ENCODE measurements at places on chromosomes 5 and 9.

DNA sequence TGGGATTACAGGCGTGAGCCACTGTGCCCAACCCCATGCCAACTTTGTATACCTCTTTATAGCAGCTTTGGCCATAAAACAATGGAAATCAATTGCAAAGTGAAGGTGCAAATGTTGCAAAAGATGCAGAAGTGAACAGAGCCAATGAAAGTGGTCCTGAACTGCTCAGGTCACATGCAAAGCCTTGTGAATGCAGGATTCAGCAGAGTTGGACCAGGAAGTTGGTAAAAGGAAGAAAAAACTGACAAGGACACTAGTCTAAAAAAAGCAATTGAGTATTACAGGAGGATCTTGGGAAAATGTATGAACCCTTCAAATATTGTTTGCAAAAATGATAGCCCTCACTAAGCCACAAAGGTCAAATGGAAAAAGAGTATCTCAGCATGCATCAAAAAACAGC, 4.5 kb upstream of the MAP3K1 start:
- no peak overlapping the region for H3K4me3 ChIP-seq
- peaks cover 11% of the 10 kb centered on the region for H3K4me1 ChIP-seq
- H3K27ac ChIP-seq = no peak overlapping the region
- no peak for DNase-seq
- no peaks in the 10 kb centered on the region for H3K27me3 ChIP-seq

GRCh38 chr5:80238778-80239679, 16.8 kb downstream of the SERINC5 start:
- no peak overlapping the region for H3K4me3 ChIP-seq
- peaks cover 78% of the 10 kb centered on the region for H3K4me1 ChIP-seq
- H3K36me3 ChIP-seq = peaks cover 11% of the 10 kb centered on the region
- H3K27ac ChIP-seq = peak overlapping the region; percentile 20

- no peaks in the 10 kb centered on the region for H3K36me3 ChIP-seq
- DNase-seq = no peak
- peak overlapping the region; percentile 82 for H3K27ac ChIP-seq
- peaks cover 25% of the 10 kb centered on the region for H3K4me1 ChIP-seq
These were observed 178 bp downstream of the MORN5 start for GRCh38 chr9:122159925-122160246.

DNA sequence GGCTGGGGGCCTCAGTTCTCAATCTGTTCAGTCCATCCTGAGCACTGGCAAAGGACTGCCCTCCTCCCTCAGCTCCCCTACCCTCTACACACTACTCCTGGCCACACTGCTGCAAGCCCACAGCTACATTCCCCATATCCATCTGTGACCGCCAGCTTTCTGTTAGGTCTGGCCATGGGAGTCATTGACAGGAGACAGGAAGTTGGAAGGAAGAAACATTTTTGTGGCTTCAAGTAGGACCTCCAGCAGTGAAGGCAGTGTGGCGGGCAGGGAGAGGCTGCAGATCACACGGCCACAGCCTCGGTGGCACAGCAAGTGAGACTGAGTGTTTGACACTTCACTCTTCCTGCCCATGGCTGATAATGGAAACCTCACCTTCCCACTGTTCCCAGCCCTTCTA, 55.9 kb downstream of the SECISBP2 start:
- no peaks in the 10 kb centered on the region for H3K27me3 ChIP-seq
- peaks cover 30% of the 10 kb centered on the region for H3K36me3 ChIP-seq
- no peak overlapping the region for H3K4me3 ChIP-seq

GRCh38 chr9:98612061-98612752, 96.5 kb downstream of the GABBR2 start:
- no peaks in the 10 kb centered on the region for H3K36me3 ChIP-seq
- no peak overlapping the region for H3K4me3 ChIP-seq

DNA sequence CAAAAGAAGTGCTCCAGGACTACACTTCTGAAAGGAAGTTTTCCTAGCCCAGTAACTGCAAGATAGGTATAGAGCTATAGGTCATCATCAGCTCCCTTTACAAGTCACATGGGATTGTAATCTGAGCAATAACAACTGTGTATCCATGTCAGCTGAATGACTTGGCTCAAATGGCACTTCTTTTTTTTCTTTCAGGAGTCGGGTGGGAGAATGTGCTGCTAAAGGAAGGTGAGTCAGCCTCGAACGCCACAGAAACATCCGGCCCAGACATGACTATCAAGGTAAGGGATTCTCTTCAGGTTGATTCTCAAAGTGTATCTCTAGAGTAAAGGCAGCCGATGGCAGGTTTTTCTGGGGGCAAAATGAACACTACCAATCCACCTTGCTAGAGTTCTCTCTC, 192.2 kb downstream of the C9orf152 start:
- no peaks in the 10 kb centered on the region for H3K27me3 ChIP-seq
- H3K4me1 ChIP-seq = no peaks in the 10 kb centered on the region
- H3K36me3 ChIP-seq = no peaks in the 10 kb centered on the region
- DNase-seq = no peak

- DNase-seq = peak; percentile 85
- H3K4me1 ChIP-seq = peaks cover 94% of the 10 kb centered on the region
- H3K4me3 ChIP-seq = no peak overlapping the region
- H3K27ac ChIP-seq = peak overlapping the region; percentile 27
These were observed 8.0 kb downstream of the TGFBR1 start for GRCh38 chr9:99112750-99113413.

DNA sequence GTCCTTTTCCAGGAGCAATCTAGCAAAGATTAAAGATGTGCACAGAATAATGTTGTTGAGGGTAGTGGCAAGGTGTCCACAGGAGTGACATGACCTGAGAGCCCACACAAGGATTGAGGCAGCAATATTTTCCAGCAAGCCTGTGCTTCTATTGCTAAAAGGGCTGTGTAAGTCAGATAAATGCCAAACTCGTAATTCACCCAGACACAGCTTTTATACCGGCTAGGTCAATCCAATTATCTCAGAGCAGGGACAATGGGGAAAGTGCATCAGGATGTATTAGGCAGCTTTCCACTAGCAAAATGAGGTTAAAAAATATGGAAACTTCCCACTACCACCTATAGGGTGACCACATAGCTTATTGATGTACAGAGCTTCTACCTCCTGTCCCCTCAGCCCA, 34.8 kb upstream of the RAB3C start:
- no peak overlapping the region for H3K4me3 ChIP-seq
- H3K4me1 ChIP-seq = no peaks in the 10 kb centered on the region
- H3K27ac ChIP-seq = no peak overlapping the region
- H3K27me3 ChIP-seq = no peaks in the 10 kb centered on the region
- H3K36me3 ChIP-seq = no peaks in the 10 kb centered on the region

- H3K4me1 ChIP-seq = peaks cover 58% of the 10 kb centered on the region
- no peak overlapping the region for H3K4me3 ChIP-seq
- H3K27me3 ChIP-seq = no peaks in the 10 kb centered on the region
- H3K36me3 ChIP-seq = no peaks in the 10 kb centered on the region
These were observed 83.2 kb upstream of the MELK start for GRCh38 chr9:36489453-36489852.

DNA sequence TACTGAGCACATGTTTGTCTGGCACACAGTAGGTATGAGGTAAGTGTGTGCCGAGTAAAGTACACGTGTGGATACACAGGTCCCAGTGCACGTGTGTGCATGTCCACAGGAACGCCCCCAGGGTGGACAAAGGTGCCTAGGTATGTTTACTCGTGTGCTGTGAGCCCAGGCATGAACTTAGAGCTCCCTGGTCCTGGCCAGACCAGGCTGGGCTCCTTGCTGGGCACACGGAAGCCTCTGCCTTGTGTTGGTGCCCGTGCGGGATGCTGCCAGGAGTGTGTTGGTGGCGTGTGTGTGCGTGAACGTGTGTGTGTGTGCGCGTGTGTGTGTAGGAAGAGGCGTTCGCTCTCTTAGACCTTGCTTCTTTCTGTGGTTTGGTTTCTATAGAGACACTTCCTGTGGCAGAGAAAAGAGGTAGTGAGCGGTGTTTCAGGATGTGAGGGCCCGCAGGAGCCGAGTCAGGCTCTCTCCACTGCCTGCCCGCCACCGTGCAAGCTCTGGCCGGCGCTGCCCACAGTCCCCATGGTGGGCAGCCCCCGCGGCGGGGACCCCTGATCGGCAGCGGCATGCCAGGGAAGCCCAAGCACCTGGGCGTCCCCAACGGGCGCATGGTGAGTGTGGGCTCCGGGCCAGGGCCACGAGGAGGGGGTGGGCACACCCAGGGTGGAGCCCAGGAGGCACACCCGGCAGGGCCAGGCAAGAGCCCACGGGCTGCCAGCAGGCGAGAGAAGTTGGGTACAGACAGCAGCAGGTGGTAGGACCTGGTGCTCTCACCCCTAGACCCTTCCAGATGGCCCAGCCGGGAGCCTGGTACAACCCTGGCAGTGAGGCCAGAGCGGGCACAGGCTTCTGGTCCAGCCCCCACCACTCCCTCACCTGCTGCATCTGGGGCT, at the start of gene RGS14:
RGS14 (plus strand) TSS at position 466 of the 893 bp plus-strand sequence; CDS start at position 567, 101 bp downstream.
- H3K4me3 ChIP-seq = peak within 1 kb of the TSS; percentile 95
- peak within 1 kb of the TSS; percentile 75 for H3K27ac ChIP-seq
- H3K27me3 ChIP-seq = no peaks in the 10 kb centered on the region
- peaks cover 71% of the 10 kb centered on the region for H3K4me1 ChIP-seq
- H3K36me3 ChIP-seq = no peaks in the 10 kb centered on the region

- peak overlapping the region; percentile 15 for H3K4me3 ChIP-seq
- H3K27me3 ChIP-seq = no peaks in the 10 kb centered on the region
- H3K27ac ChIP-seq = no peak overlapping the region
- peaks cover 12% of the 10 kb centered on the region for H3K4me1 ChIP-seq
These were observed 357.0 kb downstream of the GADD45G start for GRCh38 chr9:89961616-89962341.

GRCh38 chr5:36689225-36689624, 82.8 kb downstream of the SLC1A3 start:
- peaks cover 12% of the 10 kb centered on the region for H3K4me1 ChIP-seq
- no peaks in the 10 kb centered on the region for H3K36me3 ChIP-seq
- H3K4me3 ChIP-seq = no peak overlapping the region
- DNase-seq = no peak
- H3K27me3 ChIP-seq = no peaks in the 10 kb centered on the region

DNA sequence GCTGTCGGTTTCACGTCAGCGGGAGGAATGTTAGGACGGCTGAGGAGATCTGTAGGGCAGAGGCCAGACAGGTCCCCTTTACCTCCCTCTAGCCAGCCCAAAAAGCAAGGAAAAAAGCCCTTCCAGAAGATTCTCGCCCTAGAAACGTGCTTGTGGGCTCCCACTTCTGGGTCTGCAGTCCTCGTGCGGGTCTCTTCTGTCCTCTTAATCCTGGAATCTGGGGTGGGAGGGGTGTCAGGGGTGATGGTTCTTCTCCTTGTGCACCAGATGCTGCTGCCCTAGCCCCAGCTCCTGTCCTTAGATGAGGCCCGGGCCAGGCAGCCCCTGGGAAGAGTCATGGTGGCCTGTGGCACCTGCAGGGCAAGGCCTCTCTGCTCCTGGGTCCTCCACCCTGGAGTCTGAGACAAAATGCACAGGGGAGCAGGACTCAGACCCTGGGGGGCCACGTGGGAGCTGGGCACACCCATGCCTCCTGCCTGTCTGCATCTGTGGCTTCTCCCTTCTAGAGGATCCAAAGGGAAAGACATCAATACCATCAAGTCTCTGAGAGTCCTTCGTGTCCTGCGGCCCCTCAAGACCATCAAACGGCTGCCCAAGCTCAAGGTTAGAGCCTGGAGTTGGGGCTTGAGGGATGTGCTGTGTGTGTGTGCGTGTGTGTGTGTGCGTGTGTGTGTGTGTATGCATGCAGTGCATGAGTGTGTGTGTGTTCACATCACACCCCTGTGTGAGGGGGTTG, 174.2 kb downstream of the CACNA1B start:
- no peak for DNase-seq
- no peaks in the 10 kb centered on the region for H3K36me3 ChIP-seq
- H3K4me1 ChIP-seq = no peaks in the 10 kb centered on the region
- H3K27ac ChIP-seq = no peak overlapping the region

DNA sequence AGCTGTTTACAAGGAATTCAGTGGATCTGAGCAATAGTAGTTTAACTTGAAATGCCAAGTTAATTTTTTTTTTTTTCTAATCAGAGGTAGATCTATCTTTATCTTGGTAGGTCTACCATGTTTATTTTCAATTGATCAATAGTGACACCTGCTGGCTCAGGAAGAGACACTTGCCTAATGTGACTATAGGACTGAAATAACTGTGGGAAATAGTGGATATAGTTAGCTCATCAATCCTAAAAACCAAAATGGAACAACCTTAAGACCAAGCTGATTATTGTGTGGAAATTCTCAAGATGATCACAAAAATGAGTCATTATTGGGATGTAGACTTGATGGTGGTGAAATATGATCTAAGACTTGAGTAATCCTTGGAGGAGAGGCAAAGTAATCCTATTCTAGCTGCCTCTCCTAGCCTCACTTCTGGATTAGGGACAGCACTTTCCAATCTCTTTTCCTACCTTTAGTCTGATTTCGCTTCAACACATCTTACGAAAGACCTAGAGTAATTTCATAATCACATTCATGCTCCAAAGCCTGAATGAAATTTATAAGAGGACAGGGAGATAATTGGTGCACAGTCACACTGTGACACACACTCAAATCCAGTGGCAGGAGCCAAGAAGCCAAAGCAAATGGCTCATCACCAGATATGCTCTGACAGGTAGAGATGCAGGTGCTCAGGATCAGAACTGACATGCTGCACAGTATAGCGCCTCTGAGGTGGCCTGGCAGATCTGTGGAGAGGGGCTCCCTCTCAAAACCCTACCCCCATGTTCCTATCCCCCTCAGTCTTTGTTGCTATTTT, 156.3 kb downstream of the HMHB1 start:
- no peaks in the 10 kb centered on the region for H3K4me1 ChIP-seq
- no peaks in the 10 kb centered on the region for H3K36me3 ChIP-seq
- DNase-seq = peak; percentile 19

- DNase-seq = no peak
- no peaks in the 10 kb centered on the region for H3K4me1 ChIP-seq
- no peaks in the 10 kb centered on the region for H3K27me3 ChIP-seq
- H3K36me3 ChIP-seq = no peaks in the 10 kb centered on the region
These were observed 221.9 kb downstream of the TLR4 start for GRCh38 chr9:117926031-117926658.

DNA sequence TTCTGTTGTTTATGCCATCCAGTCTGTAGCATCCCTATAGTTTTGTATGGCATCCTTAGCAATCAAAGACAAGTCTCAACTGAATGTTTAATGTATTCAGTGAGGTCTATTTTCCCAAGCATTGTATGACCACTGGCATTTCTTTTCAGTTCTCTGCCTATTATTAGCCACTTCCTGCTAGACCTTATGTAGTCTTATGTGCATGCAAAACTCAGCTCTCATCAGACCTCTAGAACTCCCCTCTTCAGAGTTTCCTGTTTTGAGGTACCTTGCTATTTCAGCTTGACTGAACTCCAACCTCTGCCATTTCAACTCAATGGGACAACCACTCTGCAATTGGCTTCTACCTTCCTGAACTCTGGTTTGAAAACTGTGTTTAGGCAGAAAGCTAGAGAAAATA, 113.2 kb downstream of the SLC25A46 start:
- DNase-seq = no peak
- no peak overlapping the region for H3K4me3 ChIP-seq

GRCh38 chr5:128084228-128085167, 932 bp downstream of the SLC12A2 start:
- H3K4me1 ChIP-seq = peaks cover 52% of the 10 kb centered on the region
- peak overlapping the region; percentile 88 for H3K27ac ChIP-seq
- H3K36me3 ChIP-seq = no peaks in the 10 kb centered on the region
- peak; percentile 46 for DNase-seq
- H3K27me3 ChIP-seq = no peaks in the 10 kb centered on the region

GRCh38 chr9:2465921-2466460, 155.6 kb upstream of the VLDLR start:
- H3K27me3 ChIP-seq = no peaks in the 10 kb centered on the region
- H3K36me3 ChIP-seq = no peaks in the 10 kb centered on the region
- H3K4me1 ChIP-seq = no peaks in the 10 kb centered on the region
- no peak overlapping the region for H3K27ac ChIP-seq

- H3K27me3 ChIP-seq = no peaks in the 10 kb centered on the region
- DNase-seq = no peak
- H3K36me3 ChIP-seq = no peaks in the 10 kb centered on the region
- H3K4me3 ChIP-seq = no peak overlapping the region
These were observed 41.2 kb upstream of the SVEP1 start for GRCh38 chr9:110620726-110621125.

All from CD4-positive, alpha-beta memory T cell (primary cell).